Effector memory CD4-positive, alpha-beta T cell (primary cell): ENCODE measurements at places on chromosomes 6 and 20.

DNA sequence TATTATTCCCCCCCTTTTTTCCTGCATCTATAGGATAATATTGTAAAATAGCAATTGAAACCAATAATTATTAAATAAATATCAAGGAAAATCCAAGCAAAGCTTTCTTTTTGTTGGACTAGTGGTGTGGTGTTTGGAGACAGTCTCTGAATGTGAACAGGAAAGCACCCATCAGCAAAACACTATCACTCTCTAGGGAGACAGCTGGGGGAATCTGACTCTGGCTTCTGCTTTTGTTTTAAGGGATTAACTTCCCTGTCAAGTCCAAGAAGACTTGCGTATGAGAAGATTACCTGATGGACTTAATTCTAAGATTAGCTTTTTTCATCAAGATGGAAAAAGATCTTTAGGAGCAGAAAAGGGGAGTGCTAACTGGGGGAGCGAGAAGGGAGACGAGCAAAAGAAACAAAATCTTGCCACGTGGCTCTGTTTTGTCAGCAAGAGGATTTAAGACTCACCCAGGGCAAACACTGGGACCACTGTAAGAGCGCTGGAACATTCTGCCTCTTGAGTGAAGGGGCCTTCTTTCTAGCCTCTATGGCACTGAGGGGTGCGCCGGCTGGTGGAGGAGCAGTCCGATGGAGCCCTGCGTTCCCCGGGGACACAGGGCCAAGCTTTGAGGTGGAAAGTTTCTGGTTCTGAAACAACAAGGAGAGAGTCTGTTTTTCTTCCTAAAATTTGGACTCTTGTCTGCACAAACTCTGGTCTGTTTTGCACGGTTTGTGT lies 570 bp downstream of the TULP4 start:
- DNase-seq: no peak

- DNase-seq: no peak
Measured at GRCh38 chr6:52207066-52207465, 20.9 kb downstream of the IL17A start.

DNA sequence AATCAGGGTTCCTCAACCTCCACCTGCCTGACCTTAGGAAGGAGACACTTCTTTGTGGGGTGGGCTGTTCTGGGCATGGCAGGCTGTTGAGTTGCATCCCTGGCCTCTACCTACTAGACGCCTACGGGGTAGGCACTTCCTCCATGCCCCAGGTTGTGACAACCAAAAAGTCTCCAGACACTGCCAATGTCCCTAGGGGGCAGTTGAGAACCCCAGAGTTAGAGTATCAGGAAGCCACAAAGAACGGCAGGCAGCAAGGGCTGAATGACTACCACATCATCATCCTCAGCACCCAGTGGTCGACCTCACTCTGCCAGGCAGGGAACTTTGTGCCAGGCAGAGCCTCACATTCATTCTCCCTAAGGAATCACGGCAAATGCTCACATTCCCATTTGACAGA lies 21.5 kb downstream of the PMEPA1 start:
- DNase-seq: no peak

DNA sequence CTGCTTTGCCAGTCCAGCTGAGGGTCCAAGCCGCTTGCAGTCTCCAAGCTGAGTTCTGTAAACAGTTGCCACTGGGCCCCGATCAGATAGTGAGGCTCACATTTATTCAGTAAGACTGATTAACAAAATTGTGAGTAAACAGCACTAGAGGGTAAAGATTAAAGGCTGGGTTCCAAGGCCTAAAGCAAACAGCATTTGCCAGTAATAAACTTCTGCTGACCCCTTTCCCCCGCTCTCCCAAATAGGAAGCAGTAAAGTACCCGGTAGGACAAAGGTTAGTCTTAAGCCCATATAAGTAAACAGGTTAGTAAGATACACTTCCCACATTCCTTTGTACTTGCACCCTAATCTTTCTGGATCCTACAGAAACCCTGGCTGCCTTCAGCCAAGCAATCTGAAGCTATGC lies 181.8 kb downstream of the MEI4 start:
- DNase-seq: no peak

GRCh38 chr6:28446818-28447511 lies 3.7 kb upstream of the ZSCAN23 start:
- no peak for DNase-seq

GRCh38 chr6:82611751-82612150 lies 248.1 kb downstream of the TPBG start:
- no peak for DNase-seq

DNA sequence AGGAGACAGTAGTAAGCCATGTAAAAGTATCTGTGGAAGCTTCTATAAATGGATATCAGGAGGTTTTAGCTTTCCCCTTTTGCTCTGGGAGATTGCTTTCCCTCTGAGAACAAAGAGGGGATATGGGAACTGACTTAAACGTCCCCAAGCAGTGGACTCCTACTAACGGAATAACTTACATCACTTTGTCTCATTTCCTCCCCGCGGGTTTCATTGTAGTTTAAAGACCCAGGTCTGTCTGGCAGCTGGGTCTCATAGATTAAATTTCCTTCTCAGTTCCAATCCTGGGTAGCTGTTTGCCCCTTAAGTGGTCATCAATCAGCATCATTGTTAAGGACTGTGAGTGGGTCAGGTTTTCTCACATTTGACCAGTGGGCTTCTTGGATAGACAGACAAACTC lies 68.7 kb downstream of the PLAGL1 start:
- DNase-seq: no peak

DNA sequence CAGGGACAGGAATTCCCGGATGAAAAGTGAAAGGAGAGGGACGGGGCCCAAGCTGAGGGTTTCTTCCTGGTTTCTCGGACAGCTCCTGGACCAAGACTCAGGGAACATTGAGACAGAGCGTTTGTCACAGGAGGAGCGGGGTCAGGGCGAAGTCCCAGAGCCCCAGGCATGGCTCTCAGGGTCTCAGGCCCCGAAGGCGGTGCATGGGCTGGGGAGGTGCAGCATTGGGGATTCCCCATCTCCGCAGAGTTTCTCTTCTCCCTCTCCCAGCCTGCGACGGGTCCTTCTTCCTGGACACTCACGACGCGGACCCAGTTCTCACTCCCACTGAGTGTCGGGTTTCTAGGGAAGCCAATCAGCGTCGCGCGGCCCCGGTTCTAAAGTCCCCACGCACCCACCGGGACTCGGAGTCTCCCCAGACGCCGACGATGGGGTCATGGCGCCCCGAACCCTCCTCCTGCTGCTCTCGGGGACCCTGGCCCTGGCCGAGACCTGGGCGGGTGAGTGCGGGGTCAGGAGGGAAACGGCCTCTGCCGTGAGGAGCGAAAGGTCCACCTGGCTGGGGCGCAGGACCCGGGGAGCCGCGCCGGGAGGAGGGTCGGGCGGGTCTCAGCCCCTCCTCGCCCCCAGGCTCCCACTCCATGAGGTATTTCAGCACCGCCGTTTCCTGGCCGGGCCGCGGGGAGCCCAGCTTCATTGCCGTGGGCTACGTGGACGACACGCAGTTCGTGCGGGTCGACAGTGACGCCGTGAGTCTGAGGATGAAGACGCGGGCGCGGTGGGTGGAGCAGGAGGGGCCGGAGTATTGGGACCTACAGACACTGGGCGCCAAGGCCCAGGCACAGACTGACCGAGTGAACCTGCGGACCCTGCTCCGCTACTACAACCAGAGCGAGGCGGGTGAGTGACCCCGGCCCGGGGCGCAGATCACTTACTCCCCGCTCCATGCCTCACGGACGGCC lies 54.6 kb upstream of the POLR1H start:
- no peak for DNase-seq

- DNase-seq: no peak
Measured at GRCh38 chr20:57056651-57057050, 209.8 kb downstream of the BMP7 start.

- no peak for DNase-seq
Measured at GRCh38 chr6:112936504-112936903, 589.4 kb downstream of the RFPL4B start.

DNA sequence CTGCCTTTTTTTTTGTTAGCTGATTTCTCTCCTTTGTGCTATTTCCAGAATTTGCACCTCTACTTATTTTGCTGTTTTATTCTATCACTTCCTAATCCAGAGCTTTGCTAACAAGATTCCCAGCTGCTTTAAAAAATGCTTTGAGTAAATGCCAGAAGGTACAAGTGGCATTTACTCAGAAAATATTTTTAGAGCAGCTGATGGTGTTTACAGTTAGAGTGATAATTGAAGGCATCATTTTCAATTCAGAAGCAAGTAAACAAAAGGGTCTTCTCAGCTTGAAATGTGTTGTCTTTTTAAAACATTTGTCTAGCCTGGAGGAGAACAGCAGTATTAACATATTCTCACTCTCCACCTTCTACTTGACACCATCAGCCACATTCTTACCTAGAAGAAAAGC lies 99.9 kb downstream of the OTOR start:
- no peak for DNase-seq

- DNase-seq: no peak
Measured at GRCh38 chr6:134472046-134472445, 154.1 kb upstream of the SGK1 start.

- no peak for DNase-seq
Measured at GRCh38 chr20:16816192-16816591, 68.0 kb downstream of the OTOR start.

DNA sequence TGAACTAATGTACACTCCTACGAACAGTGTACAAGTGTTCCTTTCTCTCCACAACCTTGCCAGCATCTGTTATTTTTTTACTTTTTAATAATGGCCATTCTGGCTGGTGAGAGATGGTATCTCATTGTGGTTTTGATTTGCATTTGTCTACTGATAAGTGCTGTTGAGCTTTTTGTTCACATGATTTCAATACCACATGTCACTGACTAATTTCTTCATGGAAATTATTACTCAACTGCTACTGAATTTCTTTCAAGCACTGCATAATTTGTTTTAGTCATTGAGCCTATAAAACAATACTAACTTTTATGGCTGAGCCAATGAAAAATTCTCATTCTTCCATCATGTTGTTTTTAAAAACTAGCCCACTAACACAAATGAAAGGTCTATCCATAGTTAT lies 115.4 kb downstream of the FRK start:
- no peak for DNase-seq

DNA sequence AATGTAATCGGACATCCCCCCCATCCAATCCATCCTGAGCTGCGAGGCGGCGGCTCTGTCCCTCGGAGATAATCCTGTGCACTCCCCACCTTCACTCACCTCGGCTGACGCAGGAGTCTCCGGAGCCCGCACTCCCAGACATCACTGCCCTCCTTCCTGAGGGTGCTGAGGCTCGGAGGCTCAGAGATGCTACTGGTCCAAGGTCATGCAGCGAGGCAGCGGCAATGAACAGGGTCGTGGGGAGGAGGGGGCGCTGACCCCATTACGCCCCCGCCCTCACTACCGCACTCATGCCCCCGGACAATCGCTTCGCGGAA lies 485 bp downstream of the ADISSP start:
- peak; percentile 14 for DNase-seq

GRCh38 chr6:4582506-4583417 lies 193.4 kb upstream of the CDYL start:
- DNase-seq: no peak

DNA sequence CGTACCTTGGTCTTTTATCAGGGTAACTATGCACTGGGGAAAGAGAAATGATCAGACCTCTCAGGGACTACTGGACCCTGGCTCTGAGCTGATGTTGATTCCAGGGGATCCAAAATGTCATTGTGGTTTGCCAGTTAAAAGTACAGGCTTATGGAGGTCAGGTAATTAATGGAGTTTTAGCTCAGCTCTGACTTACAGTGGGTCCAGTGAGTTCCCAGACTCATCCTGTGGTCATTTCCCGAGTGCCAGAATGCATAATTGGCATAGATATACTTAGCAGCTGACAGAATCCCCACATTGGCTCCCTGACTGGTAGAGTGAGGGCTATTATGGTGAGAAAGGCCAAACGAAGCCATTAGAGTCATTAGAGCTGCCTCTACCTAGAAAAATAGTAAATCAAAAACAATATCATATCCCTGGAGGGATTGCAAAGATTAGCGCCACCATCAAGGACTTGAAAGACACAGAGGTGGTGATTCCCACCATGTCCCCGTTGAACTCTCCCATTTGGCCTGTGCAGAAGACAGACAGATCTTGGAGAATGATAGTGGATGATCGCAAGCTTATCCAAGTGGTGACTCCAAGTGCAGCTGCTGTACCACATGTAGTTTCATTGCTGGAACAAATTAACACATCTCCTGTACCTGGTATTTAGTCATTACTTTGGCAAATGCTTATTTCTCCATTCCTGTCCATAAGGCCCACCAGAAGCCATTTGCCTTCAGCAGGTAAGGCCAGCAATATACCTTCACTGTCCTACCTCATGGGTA lies 152.4 kb downstream of the THBS2 start:
- no peak for DNase-seq

DNA sequence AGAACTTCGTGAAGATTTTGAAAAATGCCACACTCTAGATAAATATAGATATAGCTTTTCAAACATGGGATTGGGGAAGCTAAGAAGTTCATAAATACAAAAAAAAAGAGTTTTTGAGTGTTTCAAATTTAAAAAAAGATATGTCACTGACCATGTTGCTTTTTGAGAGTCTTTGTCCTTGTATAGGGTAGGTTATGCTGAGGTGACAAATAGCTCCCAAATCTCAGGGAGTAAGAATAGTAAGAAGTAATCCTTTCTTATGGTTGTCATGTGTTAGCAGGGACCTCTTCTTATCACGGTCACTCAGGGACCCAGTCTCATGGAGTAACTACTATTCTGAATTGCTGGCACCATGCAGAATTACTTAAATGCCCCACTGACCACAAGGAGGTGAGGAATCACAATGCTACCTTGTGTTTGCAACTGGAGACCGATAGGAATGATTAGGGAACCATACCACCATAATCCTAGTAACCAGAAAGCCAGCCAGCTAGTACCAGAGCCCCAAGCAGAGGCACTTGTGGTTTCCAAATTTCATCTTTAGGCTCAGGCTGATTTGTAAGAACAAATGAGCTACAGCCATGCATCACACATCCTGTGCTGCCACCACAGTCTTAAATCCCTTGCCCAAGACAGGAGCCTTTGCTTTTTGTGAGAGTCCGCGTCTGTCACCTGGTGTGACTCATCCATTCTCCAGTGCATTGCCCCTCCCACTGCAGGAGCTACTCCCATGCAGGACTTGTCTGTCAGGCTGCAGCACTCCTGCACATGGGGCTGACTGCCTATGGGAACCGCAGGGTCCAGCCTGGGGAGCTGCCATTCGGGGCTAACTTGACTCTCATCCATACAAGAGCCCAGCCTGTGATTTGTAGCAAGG lies 42.4 kb upstream of the ADGRF4 start:
- DNase-seq: no peak

- DNase-seq: no peak
Measured at GRCh38 chr6:107673076-107673494, 151.0 kb downstream of the SCML4 start.

GRCh38 chr6:166907373-166907841 lies 48.9 kb downstream of the RNASET2 start:
- no peak for DNase-seq

- peak; percentile 36 for DNase-seq
Measured at GRCh38 chr20:44069203-44070011, 117.6 kb downstream of the JPH2 start.

DNA sequence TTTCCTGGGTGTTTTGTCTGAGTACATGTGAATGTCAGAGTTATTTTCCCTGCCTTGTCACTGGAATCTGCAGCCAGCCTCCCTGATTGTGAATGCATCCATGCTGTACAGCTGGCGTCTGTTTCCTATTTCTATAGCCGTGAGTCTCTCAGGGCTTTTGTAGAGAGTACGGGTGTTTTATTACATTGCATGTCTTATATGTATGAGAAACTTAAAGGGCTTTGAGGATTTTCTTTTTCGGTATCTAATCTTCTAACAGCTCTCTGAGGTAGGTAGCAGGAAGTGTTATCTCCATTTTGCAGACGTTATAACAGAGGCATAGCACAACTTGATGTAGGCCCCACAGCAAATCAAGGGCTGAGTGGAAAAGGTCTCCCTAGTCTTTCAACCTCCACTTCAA lies 272.9 kb downstream of the PRL start:
- DNase-seq: no peak
